ENCODE measurements at places on chromosomes 1 and 21.

GRCh38 chr1:1397839-1398523 is 1.2 kb downstream of the CCNL2 start:
- DNase-seq: no peak

GRCh38 chr1:40299366-40300248 is 17.5 kb downstream of the COL9A2 start:
- no peak for DNase-seq

DNA sequence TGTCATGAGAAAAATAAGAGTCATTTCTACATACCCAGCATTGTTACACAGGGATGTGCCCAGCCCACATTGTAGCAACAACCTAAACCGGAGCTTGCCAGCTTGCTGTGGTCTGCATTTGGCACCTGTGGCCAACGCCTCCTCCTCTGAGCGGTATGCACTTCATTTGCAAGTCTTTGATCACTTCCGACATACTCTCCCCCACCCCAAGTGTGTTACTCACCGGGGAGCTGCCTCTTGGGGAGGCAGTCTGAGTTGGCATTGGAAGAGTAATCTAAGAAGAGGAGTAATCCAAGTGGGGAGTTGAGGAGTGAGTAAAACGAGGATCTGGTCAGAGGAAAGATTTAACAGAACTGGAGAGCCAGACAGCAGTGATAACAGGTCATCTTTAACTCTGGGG is 3.8 kb downstream of the BCL9 start:
- DNase-seq: peak; percentile 89

GRCh38 chr1:58607391-58607790 is 30.3 kb upstream of the TACSTD2 start:
- DNase-seq: no peak

DNA sequence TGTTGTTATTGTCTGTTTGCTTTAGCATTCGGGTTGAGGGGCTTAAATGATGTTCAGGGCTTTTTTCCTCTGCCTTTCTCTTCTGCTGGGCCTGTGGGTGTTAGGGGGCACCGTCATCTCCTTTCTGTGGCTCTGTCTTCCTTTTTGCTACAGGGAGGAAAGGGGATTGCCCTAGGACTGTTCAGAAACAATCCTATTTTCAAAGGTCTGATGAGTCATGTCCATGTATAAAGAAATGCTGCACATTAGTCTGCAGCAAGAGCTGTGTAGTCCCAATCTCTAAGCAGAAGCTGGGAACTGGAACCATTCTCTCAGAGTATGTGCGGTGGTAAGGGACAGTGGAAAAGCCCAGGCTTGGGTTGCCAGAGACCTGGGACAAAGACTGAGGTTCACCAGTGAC is 462.3 kb downstream of the OMA1 start:
- no peak for DNase-seq

DNA sequence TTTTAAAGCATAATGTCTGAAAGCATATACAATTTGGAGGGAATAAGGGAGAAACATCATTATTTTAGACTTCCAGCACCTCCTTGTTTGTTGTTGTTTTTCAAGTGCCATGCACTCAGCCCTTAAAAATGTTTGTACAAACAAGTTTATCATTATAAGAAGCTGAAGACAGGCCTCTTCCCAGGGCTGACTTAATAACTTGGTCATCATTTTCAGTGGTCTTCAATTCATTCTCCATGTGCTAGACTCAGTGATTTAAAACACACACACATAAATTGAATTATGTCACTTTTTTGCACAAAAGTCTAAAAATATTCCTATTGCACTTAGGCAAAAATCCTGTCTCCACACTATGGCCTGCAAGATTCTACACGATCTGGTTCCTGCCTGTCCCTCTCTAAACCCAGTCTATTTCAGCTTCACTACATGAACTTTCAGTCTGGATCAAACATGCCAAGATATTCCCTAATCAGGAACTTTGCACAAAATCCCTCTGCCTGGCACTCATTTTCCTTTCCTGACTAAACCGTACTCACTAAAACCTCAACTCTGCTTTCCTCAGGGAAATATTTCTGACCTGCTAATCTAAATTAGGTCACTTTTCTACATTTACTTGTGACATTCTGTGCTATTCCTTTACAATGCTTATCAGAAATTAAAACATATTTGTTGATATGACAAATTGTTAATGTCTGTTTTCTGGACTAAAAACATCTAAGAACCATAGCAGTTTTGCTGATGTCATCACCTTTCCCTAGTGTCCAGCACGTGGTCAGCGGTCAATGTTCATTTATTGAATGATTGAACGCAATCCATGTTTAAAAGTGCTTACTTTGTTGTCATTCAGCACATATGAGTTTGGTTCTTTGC is 14.8 kb upstream of the GBP5 start:
- DNase-seq: no peak

- DNase-seq: no peak
These were observed 4.6 kb downstream of the LRRC8C start for GRCh38 chr1:89637496-89637895.

DNA sequence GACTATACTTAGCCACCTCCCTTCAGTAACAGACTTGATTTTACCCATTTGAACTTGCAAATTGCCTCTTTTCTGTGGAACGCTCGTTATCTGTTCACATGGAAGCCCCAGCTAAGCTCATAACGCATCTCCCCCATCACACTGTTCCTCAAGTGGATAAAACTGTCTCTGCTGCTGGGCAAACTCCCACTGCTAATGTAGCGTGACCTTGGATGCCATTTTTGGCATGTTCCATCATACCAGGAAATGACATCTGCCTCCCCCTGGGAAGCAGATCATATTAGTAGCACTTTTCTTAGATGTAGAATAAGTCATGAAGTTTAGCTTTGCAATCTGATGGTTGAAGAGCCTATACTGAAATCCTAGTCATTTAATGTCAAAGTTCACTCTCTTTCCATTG is 528.7 kb upstream of the PLXNA2 start:
- DNase-seq: no peak

- no peak for DNase-seq
These were observed 7.5 kb upstream of the LAMC2 start for GRCh38 chr1:183178545-183178944.

DNA sequence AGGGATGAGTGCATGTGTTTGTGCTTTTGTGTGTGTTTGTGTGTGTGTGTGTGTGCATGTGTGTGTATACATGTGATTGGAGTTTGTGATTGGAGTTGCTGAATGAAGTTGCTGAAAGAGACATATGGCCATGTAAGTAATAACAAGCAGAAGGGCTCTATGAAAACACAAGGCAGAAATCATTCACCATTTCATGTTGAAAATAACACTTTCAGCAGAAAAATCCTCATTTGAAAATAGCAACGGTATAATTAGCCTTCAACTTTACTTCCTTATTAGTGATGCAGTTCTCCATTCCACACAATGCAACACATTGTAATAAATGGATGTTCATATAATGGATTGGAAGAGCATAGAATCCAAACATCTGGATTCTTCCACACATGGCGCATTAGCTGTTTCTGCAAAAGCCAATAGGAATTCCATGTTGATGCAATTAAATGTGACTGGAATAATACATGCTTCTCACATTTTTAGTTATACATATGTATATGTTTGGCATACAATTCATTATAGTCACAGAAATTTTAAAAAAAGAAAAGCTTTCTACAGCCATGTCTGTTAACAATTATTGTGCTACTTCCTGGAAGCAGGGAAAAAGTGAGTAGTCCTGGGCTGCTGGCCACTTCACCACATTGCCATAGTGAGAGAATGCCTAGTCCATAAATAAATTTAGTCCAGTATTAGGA is 538.0 kb downstream of the LTN1 start:
- no peak for DNase-seq

GRCh38 chr21:27507695-27508094 is 540.8 kb upstream of the ADAMTS5 start:
- DNase-seq: no peak

DNA sequence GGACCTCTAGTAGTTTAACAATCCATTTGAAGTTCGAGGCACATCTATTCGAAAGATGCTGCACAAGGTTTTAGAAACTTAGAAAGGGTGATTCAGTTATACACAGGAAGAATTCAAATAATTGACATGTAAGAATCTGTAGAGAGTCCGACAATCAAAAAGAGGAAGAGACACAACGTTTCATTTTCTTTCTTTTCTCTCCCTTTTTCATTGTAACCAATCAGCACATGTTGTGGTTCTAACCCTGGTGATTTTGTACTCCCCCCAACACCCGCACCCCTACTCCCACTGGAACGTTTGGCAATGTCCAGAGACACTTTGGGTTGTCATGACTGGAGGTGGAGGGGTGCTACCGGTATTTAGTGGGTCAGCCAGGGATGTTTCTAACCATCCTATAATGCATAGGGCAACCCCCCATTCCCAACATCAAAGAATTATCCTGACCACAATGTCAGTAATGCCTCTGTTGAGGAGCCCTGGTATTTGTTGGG is 4.9 kb downstream of the TGFB2 start:
- DNase-seq: no peak

DNA sequence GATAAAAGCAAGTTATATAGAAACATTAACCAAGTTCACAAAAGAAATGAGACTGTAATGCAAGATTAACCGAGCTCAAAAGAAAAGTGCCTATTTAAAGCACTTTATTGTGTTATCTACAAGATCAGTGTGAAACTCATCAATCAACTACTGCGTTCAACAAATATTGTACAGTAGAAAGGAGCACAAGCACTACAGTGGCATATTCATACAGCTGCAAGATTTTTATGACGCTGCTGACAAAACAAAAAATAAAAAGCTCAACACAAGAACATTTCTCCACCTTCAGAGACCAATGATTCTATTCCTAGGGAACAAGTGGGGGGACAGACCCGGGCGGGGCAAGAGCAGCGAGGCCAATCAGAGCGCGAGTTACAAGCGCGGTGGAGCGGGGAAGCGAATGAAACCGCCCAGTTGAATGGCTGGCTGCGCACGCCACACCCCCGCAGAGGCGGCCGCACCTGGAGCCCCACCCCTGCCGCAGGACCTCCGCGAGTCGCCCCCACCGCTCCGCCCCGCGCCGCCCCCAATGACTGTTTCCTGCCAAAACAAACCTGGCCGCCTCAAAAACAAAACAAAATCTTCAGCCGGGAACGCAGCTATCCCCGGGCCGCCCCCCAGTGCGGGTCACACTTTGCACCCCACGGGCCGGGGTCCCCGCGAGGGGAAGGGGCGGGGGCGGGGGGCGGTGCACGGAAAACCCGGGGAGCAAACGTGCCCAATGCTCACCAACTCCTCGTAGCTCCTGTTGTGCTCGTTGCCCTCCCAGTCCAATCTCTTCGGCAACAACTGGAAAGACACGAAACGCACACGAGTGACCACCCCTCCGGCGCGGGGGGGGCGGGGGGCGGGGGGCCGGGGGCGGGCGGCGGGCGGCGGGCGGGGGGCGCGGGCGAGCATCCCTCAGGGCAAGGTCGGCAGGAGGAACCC is 1.1 kb downstream of the BRWD1 start:
- peak; percentile 97 for DNase-seq

DNA sequence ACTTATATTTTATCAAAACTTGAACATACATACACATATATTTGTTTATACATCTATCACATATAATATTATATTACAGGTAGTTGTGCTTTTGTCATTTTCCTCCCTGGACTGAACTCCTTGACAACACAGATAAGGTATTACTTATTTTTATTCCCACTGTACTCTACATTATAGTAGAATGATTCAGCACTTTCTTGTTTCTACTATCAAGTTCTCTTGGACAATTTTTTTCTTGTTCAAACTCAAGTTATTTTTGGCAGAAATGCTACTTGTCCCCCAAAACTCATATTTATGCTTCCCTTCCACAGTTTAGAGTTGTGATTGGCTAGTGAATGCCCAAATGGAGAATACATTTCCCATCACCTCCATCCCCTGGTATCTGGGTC is 10.8 kb upstream of the PTPRC start:
- DNase-seq: no peak

DNA sequence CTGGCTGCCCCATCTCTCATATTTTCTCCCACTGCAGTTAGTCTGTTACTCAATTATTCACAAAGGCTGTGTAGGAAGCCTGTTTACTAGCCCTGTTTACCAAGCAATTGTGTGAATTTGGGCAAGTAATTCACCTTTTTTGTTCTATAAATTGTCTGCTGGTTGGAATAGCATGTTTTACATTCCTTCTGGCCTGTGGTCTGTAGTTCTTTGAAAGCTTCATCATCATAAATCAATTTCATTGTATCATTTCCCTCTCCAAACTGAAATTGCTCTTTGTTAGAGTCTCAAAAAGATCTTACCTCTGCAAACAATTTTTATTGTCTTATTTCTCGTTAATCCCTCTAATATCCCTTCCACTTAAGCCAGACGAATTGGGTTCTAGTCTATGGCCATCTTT is 1059.5 kb upstream of the ADGRL4 start:
- no peak for DNase-seq

DNA sequence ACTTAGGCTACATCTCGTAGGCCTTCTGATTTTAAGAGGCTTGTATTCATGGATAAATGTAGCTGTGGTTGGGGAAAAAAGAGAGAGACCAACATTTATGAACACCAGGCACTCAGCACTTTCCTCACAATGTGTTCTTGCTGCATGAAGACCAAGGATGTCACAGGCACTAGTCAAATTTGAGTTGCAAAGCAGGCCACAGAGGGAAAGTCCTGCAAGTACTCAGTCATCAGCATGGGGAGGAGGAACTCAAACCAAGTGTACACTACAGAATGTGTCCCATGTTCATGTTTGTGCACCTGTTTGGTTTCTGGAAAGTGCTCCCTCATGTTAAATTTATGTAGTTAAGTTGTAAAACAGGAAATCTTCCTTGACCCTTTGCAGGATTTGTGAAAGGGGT is 8.7 kb upstream of the MAP3K7CL start:
- no peak for DNase-seq

DNA sequence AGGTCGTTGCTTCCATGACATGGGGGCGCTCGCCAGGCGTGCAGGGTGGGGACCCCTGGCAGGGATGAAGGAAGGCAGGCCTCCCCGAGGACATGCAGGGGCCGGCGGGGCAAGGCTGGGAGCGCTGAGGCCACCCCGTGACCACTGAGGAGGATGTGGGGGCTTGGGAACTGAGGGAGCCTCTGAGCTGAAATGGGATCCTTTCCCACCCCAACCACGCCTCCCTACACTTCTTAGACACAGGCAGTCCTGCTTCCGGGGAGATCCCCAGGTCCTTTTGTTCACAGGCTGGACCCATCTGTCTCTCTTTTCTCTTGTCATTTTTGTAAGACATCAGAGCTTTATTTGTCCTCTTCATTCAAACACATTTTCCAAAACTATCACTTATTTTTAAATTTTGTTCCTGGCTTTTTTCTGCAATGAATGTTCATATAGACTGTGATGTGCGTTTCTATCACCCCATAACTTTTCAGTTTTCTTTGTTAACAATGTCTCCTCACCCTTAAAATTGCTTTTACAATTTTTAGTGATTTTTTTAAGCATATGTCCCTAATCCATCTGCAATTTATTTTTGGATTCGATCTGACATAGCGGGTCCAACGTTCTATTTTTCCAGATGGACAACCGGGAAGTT is 156.7 kb upstream of the BACE2 start:
- no peak for DNase-seq

DNA sequence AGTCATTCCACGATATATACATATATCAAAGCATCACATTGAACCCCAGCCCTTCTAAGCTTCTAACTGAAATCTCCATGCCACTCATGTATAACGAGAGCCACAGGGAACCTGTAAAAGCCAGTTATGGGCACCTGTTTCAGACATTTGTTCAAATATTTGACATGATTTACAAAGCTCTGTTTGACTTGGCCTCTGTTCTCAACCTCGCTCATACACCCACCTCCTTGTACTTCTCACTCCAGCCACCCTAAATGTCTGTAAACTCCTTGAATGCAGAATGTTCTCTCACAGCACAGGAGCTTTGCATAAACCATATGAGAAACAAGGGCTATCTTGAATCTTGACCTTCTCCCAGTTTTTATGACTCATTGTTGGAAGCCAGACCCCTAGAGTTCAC is 36.9 kb upstream of the CD2 start:
- DNase-seq: no peak

All from stomach (tissue), 19 donors.